ENCODE measurements at places on chromosomes 1 and 21. TPM values are rescaled to one million over a fixed set of nuclear protein-coding genes. Genes with fewer than 3 reads are reported as not detected.
A peak's percentile ranks its signal among the peaks of the same experiment; 100 is the strongest.

- DNase-seq, result no peak
These were observed 118.8 kb downstream of the CCDC185 start for GRCh38 chr1:223512057-223512456.

- DNase-seq, result no peak
These were observed 207.6 kb upstream of the HMCN1 start for GRCh38 chr1:185526344-185527307.

- DNase-seq, result peak; percentile 53
These were observed at the start of gene CCSAP for GRCh38 chr1:229342656-229343569. CCSAP (minus strand) TSS chr1:229343047; CDS start chr1:229342465, 582 bp downstream.

GRCh38 chr1:52159033-52159789 lies 17.3 kb downstream of the ZFYVE9 start:
- DNase-seq, result no peak

- DNase-seq, result no peak
These were observed 374.7 kb downstream of the COL11A1 start for GRCh38 chr1:102733491-102734236.

DNA sequence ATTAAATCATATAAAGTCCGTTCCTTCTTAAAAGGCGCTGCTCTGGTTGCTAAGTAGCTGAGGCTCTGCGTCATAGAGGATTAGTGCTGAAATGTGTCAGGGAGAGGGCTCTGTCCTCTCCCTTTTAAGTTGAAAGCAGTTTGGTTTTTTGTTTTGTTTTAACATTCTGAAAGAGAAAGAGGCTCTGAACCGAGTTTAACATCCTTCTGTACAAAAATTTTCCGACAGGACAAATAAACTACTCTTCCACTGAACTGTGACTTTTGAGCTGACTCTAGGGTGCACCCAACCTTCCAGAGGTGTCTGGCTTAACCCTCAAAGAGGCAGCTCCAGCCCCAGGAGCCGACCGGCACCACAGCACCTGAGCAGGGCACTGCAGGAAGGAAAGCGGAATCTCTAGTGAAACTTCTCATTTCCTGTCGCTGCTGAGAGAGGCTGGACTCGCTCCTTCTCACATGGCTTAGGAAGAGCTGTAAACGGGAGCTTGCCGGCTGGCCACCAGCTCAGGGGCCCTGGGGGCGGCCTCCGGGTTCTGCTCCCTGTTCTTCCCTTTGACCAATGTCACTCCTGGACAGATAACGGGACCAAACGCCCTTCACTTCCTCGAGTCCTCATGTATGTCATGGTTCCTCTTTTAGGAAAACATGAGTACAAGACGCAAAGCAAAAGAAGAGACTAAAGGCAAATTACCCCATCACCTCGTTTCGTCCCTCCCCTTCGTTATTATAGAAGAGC lies 1.2 kb downstream of the VAV3 start:
- DNase-seq, result peak; percentile 16

DNA sequence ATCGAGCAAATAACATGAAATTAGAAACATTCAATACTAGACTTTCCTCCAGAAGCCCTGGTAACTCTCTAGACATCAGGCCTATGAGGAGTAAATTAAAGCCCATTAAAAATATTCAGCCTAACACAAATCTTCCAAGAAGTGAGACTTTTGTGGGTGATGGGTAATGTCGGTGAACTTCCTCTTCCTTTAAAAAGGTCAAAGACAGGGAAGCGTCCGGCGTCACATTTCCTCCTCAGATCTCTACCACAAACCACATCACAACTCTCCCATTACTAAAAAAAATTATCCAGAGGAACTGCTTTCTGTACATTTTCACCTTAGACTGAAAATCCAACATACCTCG lies 1.4 kb downstream of the EIF4G3 start:
- peak; percentile 27 for DNase-seq

Gene IGSF21
- total RNA-seq, result not detected

DNA sequence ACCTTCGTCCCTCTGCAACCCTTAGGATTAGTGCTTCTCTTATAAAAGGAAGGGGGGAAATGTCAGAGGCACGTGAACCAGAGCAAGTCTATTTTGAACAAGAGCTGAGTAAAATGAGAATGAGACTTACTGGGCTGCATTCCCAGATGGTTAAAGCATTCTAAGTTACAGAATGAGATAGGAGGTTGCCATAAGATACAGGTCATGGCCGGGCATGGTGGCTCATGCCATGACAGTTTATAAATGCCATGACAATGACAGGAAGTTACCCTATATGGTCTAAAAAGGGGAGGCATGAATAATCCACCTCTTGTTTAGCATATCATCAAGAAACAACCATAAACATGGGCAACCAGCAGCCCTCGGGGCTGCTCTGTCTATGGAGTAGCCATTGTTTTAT lies 2.5 kb upstream of the AQP10 start:
- no peak for DNase-seq

GRCh38 chr1:195591917-195592672 lies 1016.1 kb downstream of the KCNT2 start:
- no peak for DNase-seq

Gene GPR25
- not detected for total RNA-seq

GRCh38 chr1:201395936-201396335 lies 3.2 kb downstream of the LAD1 start:
- DNase-seq, result no peak

GRCh38 chr1:234918961-234919761 lies 209.5 kb downstream of the TOMM20 start:
- DNase-seq, result no peak

DNA sequence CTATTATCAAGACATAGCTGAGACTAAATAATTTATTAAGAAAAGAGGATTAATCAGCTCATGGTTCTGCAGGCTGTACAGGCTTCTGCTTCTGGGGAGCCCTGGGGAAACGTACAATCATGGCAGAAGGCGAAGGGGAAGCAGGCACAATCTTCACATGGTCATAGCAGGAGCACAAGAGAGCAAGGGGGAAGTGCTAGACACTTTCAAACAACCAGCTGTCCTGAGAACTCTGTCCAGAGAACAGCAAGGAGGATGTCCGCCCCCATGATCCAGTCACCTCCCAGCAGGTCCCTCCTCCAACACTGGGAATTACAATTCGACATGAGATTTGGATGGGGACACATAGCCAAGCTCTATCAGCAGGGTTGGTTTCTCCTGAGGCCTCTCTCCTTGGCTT lies 10.3 kb upstream of the SLC45A1 start:
- no peak for DNase-seq

DNA sequence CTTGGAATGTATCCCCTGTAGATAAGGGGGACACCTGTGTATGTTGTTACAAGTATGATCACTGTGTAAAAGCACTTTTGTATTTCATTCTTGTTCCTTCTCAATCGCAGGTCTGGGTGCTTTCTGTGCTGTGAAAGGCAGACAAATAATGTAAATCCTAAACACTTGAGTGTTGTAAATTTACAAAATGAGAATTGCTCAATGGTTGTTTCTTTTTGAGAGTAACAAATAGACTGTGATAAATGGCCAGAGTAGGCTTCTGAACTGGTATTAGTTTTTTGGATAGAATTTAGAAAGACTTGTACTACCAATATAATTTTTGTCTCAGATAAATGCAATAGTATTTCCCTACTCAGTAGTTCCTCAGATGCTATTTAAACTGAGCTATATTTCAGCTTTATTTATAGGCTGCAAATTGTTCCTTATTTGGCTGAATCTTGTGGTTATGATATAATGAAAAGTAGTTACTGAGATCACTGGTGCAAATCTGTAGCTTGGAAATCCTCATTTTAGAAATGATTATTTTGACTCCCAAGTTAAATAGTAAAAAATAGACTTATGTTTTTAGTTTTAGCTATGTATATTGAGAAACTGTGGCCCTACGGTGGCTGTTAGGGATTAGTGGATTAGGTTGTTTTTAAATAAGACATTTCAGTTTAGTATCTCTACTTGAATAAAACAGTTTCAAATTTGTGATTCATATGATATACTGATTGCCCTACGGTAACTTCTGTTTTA lies 9.2 kb downstream of the BACH1 start:
- no peak for DNase-seq

GRCh38 chr1:191134796-191135195 lies 657.1 kb upstream of the BRINP3 start:
- DNase-seq, result no peak

DNA sequence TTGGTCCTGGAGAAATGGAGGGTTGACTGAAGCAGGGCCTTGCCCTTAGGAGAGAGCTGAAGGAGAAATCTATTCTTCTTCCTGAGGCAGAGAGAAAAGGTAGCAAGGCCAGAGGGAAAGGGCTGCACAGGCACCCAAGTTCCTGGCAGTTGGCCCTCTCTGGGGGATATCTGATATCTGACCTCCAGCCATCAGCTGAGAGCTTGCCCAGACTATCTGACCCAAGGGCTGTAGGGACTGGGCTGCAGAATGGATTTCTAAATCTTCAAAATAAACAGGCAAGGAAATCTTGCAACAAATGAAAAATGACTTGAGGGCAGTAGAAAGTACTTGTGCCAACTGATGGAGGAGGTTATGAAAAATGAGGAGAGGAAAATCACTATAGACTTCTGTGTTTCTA lies 498 bp upstream of the CLCA2 start:
- DNase-seq, result no peak

DNA sequence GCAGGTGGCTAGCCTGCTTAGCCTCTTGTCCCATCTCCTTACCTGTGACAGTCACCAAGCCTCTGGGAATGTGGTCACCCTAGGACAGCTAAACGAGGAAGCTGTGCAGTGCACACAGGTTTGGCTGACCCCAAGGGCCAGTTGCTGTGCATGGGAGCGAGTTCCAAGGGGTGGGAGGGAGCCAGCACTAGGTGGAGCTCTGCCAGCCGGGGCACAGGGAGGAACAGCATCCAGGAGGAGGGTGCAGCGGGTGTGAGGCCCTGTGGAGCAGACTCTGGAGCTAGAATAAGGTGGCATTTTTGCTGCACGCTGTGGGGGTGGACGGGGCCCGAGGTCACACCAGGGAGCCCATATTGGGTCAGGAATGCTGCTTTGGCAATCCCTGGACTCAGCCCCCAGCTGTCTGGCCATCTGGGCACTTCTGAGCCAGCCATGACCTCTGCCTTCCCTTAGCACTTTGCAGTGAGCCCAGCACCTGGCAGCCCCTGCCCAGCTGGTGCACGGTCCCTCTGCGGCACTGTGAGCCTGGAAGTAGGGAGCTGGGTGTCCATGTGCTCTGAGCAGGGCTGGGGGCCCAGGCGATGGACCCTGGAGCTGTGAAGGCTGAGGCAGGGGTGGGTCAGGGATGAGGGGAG lies 8.7 kb downstream of the PDXK start:
- DNase-seq, result no peak

- DNase-seq, result no peak
These were observed 230.9 kb downstream of the LTN1 start for GRCh38 chr21:28761674-28762356.

DNA sequence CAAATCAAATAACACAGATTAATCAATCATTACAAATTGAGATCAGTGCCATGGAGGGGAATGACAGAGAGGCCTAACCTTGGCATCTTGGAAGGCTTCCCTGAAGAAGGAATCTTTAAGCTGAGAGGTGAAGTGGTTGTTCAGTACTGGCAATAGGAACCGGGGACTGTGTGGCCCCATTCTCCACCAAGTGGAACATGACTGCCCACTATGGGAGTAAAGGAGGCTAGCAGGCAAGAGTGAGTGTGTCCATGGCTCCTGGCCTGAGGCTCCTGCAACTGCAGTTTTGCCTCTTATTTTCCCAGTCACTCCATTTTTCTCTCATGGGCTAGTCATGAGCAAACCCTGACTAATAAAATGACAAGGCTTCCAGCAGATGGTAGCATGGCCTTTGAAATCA lies 112.2 kb upstream of the GJB5 start:
- DNase-seq, result no peak

- DNase-seq, result no peak
These were observed 34.6 kb downstream of the COQ8A start for GRCh38 chr1:226974544-226975258.

GRCh38 chr1:230415405-230416132 lies 10.6 kb downstream of the PGBD5 start:
- DNase-seq, result no peak

- no peak for DNase-seq
These were observed 431 bp downstream of the CLCN6 start for GRCh38 chr1:11806307-11806936.

Gene UTS2
- total RNA-seq, result not detected

GRCh38 chr21:46357335-46357604 lies 33.3 kb downstream of the PCNT start:
- no peak for DNase-seq

- no peak for DNase-seq
These were observed 44.5 kb upstream of the TRIM45 start for GRCh38 chr1:117166076-117166475.

Gene MX1
- 33.8 TPM for total RNA-seq

DNA sequence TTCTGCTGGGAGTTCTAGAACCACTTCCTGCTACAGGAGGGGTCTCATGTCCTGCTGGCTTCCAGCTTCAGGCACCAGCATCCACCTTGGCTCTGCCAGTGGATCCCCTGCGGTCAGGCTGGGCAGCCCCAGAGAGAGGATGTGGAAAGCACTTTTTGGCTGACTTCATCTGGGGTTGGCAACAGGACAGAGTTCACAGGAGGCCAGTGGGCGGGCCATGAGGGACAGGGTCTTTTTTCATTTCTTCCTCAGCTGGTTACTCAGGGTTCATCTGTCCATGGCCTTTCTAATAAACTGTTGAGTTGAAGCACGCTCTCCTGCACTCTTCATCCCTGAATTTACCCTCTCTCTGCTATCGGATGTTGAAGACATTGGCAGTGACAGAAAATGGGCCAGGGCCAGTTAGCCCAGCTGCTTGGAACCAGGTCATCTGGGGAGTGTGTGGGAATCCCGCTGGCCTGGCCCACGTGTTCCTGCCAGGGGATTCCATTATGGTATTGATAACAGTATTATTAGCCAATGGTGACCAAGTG lies 45.2 kb downstream of the RPS6KA1 start:
- no peak for DNase-seq

Gene OR2L5
- total RNA-seq, result not detected

Gene IVL
- total RNA-seq, result not detected

GRCh38 chr1:3814065-3814464 lies 17.8 kb upstream of the LRRC47 start:
- no peak for DNase-seq

- DNase-seq, result no peak
These were observed 323.0 kb upstream of the ADGRL2 start for GRCh38 chr1:81477710-81478109.
